Inflammatory macrophage treated with lipopolysaccharide for 4 hours (primary cell): ENCODE measurements at places on chromosomes 16 and 17.

GRCh38 chr16:16076423-16076813 is 127.0 kb downstream of the ABCC1 start:
- peak; percentile 80 for DNase-seq

GRCh38 chr17:72945473-72945872 is 147.0 kb downstream of the SLC39A11 start:
- DNase-seq: no peak

- DNase-seq: no peak
Measured at GRCh38 chr17:20702692-20703091, 123.2 kb downstream of the CDRT15L2 start.

DNA sequence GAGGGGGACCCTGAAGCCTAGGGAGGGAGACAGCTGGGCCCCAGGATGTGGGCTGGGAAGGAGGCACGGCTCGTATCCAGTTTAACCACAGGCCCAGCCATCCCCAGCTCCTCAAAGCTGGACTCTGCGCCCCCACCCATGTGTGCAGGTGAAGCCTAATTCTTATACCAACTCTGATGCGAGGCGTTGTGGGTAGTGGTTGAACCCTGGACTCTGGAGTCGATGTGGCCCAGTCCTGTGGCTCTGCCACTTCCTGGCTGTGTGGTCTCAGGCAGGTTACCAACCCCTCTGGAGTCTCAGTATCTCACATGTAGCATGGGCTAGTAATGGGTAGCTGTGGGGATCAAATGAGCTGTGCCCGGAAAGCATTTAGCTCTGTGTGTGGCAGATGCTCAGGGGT is 60.4 kb upstream of the TOB1 start:
- no peak for DNase-seq

GRCh38 chr17:82297714-82298537 is 19.5 kb downstream of the CD7 start:
- DNase-seq: peak; percentile 89

GRCh38 chr17:45077643-45078042 is 16.5 kb downstream of the NMT1 start:
- DNase-seq: peak; percentile 76

GRCh38 chr16:69724414-69724873 is 1.9 kb downstream of the NQO1 start:
- no peak for DNase-seq

GRCh38 chr17:68292689-68293040 is 1.4 kb downstream of the ARSG start:
- DNase-seq: no peak

DNA sequence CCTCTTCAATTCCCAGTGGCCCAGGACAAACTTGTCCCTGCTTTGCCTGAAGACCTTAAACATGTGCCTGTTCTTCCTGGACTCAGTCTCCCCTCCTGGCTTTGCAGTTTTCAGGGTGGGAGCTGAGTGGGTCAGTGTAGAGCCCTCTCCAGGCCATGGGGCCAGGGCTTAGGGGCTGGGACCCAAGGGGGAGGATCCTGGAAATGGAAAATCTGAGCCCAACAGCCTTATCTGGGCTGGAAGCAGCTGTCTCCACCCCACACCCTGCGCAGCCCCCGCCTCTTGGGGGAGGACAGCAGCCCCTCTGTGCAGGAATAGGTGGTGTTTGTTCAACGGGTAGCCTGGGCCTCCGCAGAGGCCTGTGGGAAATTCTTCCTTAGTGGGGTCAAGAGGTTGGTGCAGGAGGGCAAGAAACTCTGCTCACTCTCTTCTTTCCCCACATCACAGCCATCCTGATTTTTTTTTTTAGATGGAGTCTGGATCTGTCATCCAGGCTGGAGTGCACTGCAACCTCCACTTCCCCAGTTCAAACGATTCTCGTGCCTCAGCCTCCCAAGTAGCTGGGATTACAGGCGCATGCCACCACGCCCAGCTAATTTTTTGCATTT is 6.8 kb upstream of the SMTNL2 start:
- no peak for DNase-seq

GRCh38 chr16:86232496-86232895 is 277.8 kb upstream of the FOXF1 start:
- no peak for DNase-seq

DNA sequence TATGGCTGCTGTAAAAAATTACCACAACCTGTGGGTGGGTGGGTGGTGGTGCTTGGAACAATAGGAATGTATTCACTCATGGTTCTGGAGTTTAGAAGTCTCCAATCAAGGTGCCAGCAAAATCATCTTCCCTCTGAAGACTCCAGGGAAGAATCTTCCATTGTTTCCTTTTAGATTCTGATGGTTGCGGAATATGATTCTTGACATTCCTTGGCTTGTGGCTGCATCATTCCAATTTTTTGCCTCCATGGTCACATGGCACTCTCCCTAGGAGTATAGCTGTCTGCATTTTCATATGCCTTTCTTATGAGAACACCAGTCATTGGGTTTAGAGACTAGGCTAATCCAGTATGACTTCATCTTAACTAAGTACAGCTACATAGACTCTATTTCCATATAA is 401.0 kb downstream of the HS3ST3B1 start:
- DNase-seq: no peak

DNA sequence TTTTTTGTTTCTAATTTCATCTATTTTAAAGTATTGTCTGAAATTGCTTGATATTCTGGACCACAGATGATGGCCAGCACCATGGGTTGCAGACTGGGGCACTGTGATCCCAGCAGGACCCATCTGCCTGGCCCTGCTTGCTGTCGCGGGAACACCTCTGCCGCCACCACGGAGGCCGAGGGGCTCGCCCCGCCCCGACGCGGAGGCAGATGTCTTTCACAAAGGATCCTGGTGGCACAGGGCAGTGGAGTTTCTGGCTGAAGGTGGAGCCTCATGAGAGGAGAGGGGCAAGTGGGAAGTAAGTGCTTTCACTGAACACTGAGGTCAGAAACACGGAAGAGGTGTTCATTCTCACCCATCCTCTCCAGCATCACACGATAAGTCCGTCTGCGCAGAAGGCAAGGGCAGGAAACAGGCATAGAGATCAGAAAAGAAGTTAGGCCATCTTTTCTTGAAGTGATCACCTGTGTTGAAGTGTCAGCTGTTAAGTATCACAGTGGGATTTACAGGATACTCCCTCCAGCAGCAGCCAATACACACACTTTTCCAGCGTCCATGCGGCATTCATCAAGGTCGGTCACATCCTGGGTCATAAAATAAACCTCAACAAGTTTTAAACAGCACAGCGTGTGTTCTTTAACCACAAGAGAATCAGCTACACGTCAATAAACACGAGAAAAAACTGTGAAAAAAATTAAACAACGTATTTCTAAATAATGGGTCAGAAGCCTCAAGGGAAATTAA is 194.5 kb downstream of the RPTOR start:
- no peak for DNase-seq

DNA sequence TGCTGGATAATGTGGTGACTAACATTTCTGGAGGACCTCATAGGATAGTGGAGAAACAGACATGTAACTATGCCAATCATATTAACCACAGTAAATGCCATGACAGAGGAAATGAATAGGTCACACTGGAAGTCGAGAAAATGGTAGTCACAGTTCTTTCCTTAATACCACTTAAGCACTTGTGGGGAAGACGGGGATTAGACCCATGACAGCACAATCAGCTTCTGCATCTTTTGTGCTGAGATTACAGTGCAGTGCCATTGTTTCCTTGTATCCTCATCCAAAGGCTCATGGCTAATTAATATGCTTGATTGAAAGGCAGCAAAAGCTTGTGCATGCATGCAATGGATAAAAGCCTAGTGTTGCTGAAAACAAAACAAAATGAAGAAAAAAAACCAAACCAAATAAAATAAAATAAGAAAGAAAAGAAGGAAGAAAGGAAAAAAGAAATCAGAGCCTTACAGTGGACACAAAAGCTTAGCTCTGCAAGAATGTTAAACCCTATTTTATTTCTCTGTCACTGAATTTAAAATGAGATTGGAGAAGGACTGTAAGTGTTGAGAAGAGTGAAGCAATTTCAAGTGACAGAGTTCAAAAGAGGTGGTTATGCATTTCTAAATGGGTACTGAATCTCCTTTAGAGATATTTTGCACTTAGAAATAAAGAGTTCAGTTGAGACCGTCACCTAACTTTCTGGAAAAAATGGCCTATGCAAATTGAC is 1011.9 kb downstream of the CDH8 start:
- no peak for DNase-seq

GRCh38 chr16:8851761-8852403 is 16.9 kb downstream of the CARHSP1 start:
- no peak for DNase-seq

GRCh38 chr17:81811705-81812570 is 8.0 kb downstream of the GCGR start:
- no peak for DNase-seq

DNA sequence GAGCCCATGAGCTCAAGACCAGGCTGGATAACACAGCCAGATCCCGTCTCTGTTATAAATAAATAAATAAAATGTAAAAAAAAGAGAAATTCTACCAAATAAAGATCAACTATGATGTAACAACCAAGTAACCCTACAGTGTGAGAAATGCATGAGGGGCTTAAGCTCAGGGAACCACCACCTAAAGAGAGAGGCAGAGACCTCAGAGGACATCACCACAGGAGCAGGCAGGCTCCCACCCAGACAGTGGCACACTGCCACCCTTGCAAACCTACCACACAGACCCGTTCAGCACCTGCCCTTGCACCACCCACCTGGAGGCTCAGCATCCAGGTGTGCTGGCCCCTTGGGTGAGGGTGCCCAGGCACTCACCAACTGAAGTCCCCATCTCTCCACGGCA is 45.6 kb downstream of the ANKRD11 start:
- DNase-seq: no peak

GRCh38 chr17:57941384-57942370 is 13.5 kb downstream of the CUEDC1 start:
- DNase-seq: no peak

DNA sequence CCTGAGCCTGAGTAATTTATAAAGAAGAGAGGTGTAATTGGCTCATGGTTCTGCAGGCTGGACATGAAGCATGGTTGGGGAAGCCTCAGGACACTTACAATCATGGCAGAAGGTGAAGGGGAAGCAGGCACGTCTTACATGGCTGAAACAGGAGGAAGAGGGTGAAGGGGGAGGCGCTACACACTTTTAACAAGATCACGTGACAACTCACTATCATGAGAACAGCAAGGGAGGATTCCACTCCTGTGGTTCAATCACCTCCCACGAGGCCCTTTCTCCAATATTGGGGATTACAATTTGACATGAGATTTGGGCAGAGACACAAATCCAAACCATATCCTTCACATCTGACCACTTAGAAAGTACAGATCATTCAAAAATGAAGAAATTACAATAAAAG is 110.6 kb upstream of the SHISA6 start:
- no peak for DNase-seq

DNA sequence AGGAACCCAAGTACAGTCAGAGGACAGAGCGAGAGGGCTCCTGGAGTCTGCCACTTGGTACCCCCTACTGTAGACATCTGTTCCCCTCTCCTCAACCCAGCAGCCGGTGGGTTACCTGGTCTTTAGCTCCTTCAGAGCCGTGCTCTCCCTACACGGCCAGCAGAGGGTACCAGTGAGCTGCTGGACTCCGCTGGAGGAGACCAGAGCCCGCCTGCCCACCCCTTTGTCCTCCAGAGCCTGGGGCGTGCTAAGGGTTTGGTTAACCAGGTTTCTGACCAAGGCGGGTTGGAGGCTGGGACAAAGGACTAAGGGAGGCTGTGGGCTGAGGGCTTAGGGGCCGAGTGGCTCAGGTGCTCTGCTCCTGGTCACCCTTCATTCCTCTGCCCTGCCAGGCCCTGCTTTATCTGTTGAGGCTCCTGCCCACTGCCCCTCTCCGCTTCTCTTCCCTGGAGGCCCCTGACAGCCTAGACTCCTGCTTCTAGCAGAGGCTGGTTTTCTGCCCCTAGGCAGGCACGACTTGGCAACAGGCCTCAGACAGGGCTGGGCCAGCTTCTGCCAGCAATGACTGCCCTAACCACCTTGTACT is 2.7 kb upstream of the HSD11B2 start:
- DNase-seq: peak; percentile 61

- no peak for DNase-seq
Measured at GRCh38 chr16:11141409-11142260, 114.4 kb downstream of the SOCS1 start.

GRCh38 chr17:60920107-60920506 is 242.5 kb downstream of the BCAS3 start:
- DNase-seq: no peak

GRCh38 chr16:84358601-84359295 is 9.6 kb upstream of the ATP2C2 start:
- DNase-seq: no peak

- peak; percentile 32 for DNase-seq
Measured at GRCh38 chr17:41785091-41785858, 1.2 kb downstream of the JUP start.

GRCh38 chr17:65023791-65024190 is 32.7 kb downstream of the GNA13 start:
- DNase-seq: no peak

- DNase-seq: no peak
Measured at GRCh38 chr17:80730739-80731138, 186.1 kb downstream of the RPTOR start.

DNA sequence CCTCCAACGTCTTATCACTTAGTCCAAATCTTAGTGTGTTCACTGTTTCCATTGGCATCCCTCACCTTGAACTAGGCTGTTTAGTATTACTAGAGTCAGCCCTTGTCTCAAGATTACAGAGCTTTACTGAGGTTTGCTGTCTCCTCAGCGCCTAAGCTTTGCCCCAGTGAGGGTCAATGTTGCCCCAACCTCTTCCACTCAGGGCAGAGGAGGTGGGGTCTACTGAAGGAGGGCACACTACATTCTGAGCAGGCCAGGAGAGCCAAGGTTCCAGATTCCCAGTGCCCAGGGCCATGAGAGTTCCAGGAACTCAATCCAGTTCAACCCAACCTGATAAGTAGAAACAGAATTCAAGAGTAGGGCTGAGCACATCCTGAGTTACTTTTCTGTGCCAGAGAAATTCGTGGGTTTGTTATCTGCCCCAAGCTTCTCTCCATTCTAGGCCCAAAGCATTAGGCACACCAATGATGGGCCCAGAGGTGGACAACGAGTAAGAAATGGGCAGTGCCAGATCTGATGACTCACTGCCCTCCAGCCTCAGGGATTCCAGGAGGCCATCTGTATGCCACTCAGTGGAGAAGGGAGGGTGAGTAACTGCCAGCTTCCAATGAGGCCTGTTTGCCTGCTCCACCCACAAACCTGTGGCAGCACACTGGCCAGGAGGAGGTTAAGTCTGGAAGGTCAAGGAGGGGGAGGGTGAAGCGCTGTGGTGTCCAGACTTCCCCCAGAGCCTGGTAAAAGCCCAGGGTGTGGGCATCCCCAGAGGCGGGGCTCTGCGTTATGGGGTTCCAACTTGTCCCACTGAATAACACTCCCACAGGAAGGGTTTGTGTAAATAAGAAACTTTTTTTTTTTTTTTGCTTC is 8.2 kb downstream of the TUBG2 start:
- DNase-seq: peak; percentile 35
